NCI-H345 (cell line): ENCODE measurements at places on chromosomes 5 and 9.

GRCh38 chr5:146797658-146798057 lies 80.9 kb downstream of the PPP2R2B start:
- DNase-seq: peak; percentile 10

GRCh38 chr5:93677359-93677891 lies 64.0 kb downstream of the POU5F2 start:
- peak; percentile 67 for DNase-seq

GRCh38 chr5:119752921-119753886 lies 123.8 kb downstream of the FAM170A start:
- no peak for DNase-seq

DNA sequence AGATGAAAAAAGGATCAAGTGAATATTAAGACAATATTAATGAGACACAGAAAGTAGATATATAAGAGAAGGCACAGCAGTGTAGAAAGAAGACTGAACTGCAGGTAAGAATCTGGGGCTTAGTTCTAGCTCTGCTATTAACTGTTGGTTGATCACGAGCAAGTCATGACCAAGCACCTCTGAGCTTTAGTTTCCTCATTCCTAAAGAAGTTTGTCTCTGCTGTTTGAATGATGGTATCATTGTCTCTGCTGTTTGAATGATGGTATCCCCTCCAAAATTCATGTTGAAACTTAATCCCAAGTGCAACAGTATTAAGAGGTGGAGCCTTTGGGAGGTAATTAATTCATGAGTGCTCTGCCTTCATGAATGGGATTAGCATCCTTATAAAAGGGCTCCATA lies 2.5 kb upstream of the NME5 start:
- no peak for DNase-seq

DNA sequence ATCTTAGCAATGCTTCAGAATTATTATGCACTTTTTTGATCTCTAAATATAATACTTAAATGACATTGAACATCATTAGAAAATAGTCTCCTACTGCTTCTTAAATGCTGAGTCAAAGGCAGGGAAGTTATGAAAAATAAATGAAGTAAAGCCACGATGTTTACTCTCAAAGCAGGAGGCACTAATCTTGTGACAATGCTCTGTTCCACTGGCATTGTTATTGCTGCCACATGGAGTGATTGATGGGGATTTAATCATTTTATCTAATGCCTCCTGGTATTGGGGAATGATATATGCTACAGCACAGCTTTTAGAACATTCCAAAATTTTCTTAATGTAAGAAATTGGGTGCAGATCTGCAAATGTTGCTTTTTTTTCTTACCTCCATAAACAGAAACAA lies 1655.4 kb upstream of the NUDT12 start:
- DNase-seq: peak; percentile 31

- no peak for DNase-seq
Observed at GRCh38 chr5:148986636-148987035, 76.2 kb downstream of the SH3TC2 start.

- DNase-seq: no peak
Observed at GRCh38 chr5:6686915-6687409, 26.3 kb upstream of the TENT4A start.

- DNase-seq: no peak
Observed at GRCh38 chr9:545480-545879, 296.0 kb upstream of the DMRT1 start.

- peak; percentile 55 for DNase-seq
Observed at GRCh38 chr9:112819635-112820496, 69.3 kb downstream of the SNX30 start.

DNA sequence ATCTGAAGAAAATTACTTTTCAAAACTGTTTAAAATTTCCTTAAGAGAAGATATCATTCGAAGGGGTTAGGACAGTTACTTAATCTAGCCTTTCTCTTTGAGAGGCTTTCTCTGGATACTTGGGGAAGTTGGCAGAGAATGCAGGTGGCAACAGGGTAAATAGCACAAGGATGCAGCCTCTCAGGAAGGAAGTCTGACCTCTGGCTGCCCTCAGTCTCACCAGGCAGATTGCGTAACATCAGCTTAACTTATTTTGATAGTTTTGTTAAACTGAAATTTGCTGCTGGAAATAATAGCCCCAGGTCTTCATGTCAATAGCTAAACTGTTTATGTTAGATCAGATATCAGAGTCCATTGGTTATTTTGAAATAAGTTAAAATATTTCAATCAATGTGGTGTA lies 20.4 kb downstream of the CCDC192 start:
- no peak for DNase-seq

DNA sequence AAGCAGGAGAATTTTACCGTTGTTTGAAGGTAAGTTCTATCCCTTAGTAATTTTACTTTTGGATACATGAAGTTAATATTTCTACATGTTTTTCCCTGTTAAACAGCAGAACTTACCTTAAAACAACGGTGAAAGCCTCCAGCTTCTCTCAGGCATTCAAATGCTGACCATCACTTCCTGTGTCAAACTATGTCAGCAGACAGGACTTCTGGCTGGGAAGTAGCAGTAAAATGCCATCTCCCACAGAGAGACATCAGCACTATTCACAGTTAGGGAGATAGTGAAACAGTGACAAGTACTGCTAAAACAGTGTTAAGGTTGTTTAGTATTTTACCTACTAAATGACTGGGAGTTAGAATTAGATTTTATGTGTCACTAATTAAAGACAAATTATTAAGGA lies 34.2 kb upstream of the GOLGA1 start:
- DNase-seq: no peak

GRCh38 chr9:95513711-95514110 lies 3.1 kb downstream of the PTCH1 start:
- DNase-seq: no peak

DNA sequence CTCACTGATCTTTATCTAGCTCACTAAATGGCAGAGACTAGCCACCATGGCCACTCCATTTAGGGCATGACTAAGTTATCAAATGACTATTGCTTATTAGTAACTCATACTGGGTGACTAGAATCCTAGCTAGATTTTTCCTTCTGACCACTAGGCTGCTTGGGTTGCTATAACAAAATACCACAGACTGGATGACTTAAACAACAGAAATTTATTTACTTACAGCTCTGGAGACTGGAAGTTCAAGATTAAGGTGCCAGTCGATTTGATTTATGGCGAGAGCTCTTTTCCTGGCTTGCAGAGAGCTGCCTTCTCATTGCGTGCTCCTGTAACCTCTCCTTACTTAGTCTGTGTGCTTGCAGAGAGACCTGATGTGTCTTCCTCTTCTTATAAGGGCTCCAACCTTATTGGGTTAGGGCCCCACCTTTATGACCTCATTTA lies 55.0 kb upstream of the APC start:
- no peak for DNase-seq

DNA sequence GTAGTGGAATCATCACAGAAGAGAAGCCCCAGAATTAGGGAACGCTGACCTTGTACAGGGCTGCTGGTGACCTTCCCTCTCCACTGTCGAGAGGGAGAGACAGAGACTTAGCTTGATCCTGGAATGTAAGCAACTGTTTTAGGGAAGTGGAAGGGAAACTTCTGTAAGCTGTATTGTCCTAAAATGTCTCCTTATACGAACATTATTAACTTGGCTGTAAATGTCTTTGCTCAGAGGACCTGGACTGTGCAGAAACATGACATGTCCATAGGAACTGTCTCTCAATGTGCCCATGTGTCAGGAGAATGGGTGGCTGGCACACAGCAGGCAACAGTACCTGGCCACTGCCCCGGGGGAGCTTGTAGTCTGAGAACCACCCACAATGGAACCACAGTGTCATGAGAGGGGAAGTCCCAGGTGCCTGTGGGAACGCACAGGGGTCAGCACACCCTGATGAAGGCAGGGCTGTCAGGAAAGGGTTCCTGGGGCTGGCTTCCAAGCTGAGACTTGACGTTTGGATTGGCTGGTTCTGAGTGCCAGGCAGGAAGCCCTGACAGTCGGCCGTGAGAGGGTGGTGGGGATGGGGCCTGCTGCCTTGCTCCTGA lies 34.0 kb downstream of the DAP start:
- no peak for DNase-seq

DNA sequence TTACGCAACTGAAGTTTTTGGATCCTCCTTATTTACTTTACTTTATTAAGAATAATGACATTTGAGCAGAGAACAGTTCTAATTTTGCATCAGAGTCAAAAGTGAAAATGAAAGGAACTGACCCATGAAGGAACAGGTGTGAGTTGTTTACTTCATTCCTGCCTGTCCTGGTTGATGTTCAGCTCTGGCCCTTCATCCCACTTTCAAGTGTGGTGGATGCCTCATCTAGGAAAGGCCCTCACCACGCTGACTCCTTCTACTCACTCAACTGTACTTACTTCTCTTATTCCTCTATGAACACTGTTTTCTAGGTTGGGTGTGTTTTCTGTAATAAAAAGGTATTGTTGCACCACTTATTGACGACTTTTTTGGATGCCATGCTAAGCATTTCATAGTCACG lies 61.8 kb upstream of the PLEKHG4B start:
- DNase-seq: no peak

- DNase-seq: peak; percentile 70
Observed at GRCh38 chr5:90529939-90530677, 724 bp upstream of the LYSMD3 start.

DNA sequence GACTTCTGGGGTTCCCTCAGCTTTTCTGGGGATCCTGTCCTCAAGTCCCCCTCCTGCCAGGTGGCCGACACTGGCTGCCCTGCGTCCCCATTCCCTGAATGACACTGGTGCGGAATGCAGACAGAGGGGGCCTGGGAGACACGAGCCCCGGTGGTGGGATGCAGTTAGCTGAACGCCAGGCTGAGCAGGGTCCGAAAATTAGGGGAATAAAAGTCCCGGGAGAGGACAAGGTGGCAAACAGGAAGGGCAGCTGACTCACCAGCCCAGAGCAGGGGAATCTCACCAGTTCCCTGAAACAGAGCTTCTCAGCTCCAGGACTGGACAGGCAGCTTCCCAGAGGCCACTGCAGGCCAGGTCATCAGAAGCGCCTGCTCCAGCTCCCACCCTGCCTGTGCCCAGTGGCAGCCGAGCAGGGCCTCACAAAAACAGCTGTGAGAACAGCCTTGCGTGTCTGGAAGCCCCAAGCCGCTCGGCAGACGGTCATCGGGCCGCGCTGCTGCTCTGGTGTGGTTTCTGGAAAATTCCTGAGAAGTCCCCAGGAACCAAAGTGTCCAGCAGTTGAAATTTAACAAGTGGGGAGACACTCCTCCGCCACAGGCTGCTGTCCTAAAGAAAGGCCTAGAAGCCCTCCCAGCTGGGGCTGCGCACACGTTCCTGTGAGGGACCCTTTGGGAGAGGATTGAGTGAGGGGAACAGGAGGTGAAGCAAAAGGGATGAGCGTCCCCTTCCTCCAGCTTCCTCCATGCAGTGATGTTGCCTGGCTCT lies 47.6 kb upstream of the EXOC3 start:
- DNase-seq: no peak

DNA sequence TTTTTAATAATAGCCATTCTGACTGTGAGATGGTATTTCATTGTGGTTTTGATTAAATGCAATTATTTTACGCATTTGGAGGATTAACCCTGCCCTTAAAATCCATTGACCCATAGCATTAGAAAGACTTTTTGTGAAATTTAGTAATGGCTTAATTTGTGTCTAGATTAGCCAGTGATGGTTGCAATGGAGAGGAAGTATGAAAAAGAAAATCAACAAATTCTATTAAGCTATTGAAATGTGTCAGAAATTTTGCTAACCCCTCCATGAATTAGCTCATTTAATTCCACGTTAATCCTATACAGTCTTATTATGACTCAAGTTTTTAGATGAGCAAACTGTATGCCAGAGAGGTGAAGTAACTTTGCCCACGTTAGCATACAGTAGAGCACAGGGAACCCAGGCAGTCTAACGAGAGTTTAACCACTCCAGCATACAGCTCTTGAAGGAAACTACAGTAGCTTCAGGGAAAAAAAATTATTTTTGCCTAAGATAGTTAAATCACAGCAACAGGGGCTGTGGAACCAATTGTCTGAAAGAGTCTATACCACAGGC lies 158.2 kb upstream of the PPP2R2B start:
- DNase-seq: no peak

- DNase-seq: no peak
Observed at GRCh38 chr9:90261698-90262097, 380.9 kb downstream of the DIRAS2 start.

DNA sequence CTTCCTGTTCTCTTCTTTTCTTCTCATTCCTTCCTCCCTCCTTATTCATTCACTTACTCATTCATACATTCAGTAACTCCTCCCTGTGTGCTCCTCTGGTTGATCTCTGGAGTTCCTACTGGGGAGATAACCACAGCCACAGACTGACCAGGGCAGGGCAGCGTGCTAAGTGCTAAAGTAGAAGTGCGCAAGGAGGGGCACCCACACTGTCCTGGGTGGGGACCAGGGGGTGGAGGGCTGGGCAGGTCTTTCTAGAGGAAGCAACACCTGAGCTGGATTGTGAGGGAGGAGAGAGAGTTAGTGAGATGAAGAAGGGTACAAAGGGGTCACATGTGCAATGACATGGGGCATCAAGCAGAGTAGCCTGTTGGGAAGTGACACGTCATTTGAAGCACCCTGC lies 13.8 kb downstream of the ENHO start:
- no peak for DNase-seq

- DNase-seq: peak; percentile 66
Observed at GRCh38 chr5:138641547-138642298, 66.5 kb upstream of the HSPA9 start.

DNA sequence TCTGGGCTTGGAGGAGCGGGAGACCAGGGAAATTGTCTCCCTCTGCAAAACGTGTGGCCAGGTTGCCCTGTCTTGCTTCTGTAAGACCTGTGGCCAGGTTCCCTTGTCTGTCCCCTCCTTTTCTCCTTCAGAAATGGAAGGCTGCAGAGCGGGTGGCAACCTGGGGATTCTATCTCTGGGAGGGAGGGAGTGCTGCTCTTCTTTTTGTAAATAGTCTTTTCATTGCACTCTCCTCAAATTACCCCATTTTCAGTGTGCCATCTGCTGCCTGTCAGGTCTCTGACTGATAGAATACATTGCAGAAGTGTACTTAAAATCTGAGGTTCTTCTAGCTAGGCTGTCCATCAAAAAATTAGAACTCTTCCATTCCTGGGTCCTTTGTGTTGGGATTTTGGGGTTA lies 126.0 kb downstream of the GABRB2 start:
- DNase-seq: peak; percentile 43

DNA sequence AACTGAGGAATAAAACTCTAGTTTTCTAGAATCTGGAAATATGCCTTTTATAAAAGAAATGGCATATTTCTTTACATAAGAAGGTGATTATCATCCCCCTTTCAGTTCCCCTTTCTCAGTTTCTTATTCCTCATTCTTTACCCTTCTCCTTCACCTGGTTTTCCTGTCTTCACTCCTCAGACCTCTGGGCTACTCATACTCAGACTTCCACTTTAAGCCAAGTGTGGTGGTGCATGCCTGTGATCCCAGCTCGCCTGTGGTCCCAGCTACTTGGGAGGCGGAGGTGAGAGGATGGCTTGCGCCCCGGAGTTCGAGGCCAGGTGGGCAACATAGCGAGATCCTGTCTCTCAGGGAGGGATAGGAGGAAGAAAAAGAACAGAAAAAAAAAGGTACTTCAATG lies 57.2 kb downstream of the RANBP6 start:
- no peak for DNase-seq
